ENCODE measurements at places on chromosomes 12 and 14. TPM values are rescaled to one million over a fixed set of nuclear protein-coding genes. Genes with fewer than 3 reads are reported as not detected.

DNA sequence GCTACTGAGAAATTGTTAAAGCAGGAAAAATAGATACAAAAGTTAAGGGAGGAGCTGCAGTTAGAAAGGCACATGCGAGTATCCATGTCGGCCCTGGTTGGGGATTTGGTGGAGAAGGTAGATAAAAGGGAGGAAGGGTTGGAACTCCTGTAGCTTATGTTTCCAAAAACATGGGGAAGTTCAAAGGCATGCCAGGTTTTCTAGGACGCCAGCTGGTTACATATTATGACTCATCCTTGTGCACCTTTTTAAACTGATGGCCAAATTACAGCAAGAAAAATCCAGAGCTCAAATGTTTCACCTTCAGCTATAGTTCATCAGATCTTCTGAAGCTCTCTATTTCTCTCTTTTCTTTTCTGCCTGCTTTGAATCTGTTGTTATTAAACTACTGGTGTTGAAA, 13.2 kb upstream of the MAP4K5 start:
- DNase-seq: no peak

DNA sequence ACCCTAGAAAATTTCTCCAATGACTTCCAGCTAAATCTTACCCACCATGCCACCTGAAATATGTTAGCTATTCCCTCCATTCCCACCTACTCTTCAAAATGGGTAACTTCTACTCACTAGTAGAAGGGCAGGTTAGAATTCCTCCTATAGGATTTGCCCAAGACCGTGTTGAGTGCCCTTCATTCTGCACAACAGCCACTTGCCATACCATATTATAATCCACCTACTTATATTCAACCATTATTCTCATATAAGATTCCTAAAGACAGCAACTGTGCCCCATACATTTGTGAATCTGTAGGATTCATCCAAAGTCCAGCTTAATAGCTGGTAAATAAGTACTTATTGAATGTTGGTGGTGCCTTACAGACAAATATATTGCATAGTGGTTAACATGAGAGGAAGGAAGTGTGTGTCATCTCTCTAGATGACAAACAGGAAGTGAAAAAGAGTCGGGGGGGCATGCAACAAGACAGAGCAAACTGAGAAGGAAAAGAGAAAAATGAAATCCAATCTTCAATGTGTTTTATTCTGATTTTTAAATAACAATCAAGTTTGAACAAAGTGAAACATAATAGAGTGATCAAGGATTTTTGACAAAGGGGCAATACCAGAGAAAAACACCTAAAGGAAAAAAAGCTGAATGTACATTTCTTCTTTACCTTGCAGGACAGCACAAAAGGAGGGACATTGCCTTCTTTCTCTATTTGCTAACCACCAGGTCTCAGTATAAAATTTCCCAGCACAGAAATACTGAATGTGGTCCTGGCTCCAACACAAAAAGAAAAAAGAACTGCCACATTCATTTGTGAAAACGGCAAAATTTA, 389.3 kb upstream of the USP15 start:
- DNase-seq: no peak

Gene PLBD2
- total RNA-seq: 53.8 TPM

GRCh38 chr12:39835517-39836489, 216.2 kb upstream of the ABCD2 start:
- no peak for DNase-seq

DNA sequence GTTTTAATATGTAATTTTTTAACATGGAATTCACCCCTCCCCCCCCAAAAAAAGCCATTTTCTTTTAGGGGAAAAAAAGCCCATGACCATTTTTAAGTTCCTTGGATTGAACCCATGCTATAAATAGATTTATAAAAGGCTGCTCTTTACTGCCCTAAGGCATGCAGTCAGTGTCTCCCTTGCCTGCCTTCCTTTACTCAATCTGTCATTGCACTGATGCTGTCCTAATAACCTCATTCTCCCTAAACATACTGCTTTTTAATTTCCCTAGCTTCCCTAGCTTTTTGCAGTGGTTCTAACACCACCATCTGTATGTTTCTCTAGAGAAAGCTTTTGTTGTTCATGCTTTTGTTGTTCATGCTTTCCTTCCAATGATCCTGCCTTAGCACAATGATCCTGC, 83.0 kb downstream of the SLC2A13 start:
- DNase-seq: no peak

- no peak for DNase-seq
Measured at GRCh38 chr12:84924981-84925380, 12.4 kb upstream of the SLC6A15 start.

GRCh38 chr12:64061868-64062375, 160.2 kb downstream of the KICS2 start:
- DNase-seq: no peak

DNA sequence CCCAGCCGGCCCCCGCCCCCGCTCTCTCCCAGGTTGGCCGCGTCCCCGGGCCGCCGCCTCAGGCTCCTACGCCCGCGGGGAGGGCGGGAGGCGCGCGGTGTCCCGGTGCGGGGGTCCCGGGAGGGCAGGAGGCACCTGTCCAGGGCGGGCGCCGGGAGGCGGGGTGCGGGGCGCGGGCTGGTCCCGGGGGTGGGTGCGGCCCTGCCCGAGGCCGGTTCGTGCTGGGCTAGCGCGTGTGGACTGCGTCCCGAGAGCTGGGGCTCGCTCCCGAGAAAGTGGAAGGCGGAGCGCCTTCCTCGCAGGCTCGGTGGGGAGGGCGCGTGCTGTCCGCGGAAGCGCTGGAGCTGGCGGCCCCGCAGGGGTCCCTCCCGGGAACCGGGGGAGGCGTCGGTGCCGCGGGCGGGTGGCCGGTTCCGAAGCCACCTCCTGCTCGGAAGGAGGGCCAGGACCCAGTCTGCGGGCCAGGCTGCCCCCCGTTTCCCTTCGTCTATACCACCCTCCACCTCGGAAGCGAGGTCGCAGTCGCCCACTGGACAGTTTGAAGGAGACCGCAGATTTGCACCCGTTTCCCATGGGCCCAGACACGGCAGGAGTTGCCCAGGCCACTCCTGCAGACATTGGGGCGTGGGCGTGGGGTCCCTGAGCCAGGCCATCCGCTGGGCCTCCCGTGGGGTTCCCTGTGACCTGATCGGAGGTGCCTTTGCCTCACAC, 636 bp downstream of the ZFYVE21 start:
- DNase-seq: peak; percentile 87

GRCh38 chr14:103725001-103725682, 9.5 kb downstream of the ZFYVE21 start:
- DNase-seq: no peak

DNA sequence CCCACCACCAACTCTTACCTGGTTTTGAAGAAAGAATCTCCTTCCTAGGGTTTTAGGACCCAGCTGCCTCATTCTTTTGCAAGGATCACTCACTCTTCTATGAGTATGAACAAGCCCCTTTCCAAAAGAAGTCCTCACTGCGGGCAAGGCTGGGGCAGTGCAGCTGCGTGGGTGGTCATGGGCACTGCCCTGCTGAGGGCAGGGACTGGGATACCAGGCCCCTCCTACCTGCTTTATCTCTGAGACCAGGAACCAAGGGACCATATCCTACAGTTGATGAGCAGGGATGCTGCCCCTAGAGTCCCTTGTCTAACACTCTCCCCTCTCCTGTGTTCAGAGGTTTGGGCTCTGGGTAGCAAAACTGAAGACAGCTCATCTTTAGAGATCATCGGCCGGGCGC, 20.5 kb downstream of the HPD start:
- DNase-seq: no peak

DNA sequence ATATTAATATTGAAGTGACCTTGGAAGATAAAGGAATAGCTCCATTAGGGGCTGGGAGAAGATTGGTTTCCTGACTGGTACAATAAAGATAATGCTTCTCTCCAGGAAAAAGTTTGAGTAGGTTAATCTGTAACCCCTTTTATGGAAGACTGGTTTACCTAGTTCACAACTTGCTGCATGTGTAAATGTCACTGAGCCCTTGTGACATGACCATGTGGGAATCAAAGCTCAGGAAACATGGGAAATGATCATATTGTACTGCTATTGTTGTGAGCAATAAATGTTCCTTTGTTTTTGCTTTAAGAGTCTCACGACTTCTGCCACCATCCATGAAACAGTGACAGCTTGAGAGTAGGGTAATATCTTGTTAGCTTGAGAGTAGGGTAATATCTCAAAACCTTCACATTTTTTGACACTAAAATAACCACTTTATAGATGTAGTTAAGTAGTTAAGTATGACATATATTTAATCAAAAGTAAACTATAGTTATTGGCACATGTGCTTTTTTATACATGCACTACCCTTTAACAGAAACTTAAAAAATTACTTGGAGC, 1338.6 kb downstream of the FSCB start:
- no peak for DNase-seq

DNA sequence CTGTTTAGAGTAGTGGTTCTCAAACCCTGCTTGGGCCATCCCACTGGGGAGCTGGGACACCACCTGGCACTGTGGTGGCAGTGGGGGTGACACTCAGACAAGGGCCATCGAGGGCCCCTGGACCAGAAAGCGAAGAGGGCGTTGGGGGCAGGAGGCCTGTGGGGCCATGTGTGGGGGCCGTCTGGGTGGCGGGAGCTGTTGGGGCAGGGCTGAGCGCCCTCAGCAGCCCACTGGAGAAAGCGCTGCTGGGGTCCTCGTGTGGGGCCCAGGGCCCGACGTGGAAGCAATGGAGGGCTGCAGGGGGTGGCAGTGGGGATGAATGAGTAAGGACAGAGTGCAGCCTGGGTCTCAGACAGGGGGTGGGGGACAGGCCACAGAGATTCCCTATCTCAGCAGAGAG, 5.9 kb upstream of the ADSS1 start:
- DNase-seq: no peak

GRCh38 chr12:65368055-65368454, 89.6 kb downstream of the MSRB3 start:
- DNase-seq: no peak

Gene RAB2B
- total RNA-seq: 29.2 TPM

Gene IQSEC3
- 3.6 TPM for total RNA-seq

Gene RITA1
- total RNA-seq: 9.7 TPM

DNA sequence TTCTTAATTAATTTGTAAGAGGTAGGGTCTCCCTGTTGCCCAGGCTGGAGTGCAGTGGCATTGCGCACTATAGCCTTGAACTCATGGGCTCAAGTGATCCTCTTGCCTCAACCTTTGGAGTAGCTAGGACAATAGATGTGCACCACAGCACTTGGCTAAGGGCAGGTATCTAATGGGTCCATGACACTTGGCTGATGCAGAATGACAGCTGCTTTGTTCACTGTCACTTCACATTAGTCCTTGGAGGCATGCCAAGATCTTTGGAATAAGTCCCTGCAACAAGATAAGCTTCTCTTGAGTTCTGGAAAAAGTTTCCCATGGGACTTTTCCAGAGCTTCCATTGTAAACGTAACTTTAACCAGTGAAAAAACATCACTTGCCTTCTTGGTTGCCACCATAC, 23.4 kb downstream of the COQ6 start:
- no peak for DNase-seq

- DNase-seq: no peak
Measured at GRCh38 chr12:124774054-124774461, 89.6 kb downstream of the SCARB1 start.

Gene LTBP2
- 168 TPM for total RNA-seq

Gene PLEKHD1
- total RNA-seq: 0.10 TPM

Gene PLCZ1
- total RNA-seq: not detected
